T-helper 1 cell treated with Interleukin-12 subunit alpha and Interleukin-12 subunit beta and Interleukin-4 antibody, amounts not matched to agents 30 ng/mL and 1 ng/mL, for 36 hours (primary cell): ENCODE measurements at places on chromosomes 13 and 19. TPM values are rescaled to one million over a fixed set of nuclear protein-coding genes. Genes with fewer than 3 reads are reported as not detected.

The ATP1A3 gene
- 0.95 and 0.98 TPM in 2 replicates for total RNA-seq

The KLK1 gene
- total RNA-seq = 1.1 and 1.6 TPM in 2 replicates

The CERS1 gene
- not detected in 2 replicates for total RNA-seq

The PRR19 gene
- total RNA-seq = 0.51 and 0.76 TPM in 2 replicates

The TMEM272 gene
- 0.34 TPM in 1 of 2 replicates, not detected in the other for total RNA-seq

The TEX29 gene
- total RNA-seq = 0.68 and 0.81 TPM in 2 replicates

The SERTAD1 gene
- 13.9 and 14.3 TPM in 2 replicates for total RNA-seq

The TNNT1 gene
- total RNA-seq = not detected in 2 replicates

The SELENOV gene
- total RNA-seq = not detected in 2 replicates

The OR10H3 gene
- not detected in 2 replicates for total RNA-seq

The RFPL4A gene
- total RNA-seq = not detected in 2 replicates

The ATP8A2 gene
- 1.7 and 1.9 TPM in 2 replicates for total RNA-seq

The KLK14 gene
- total RNA-seq = 0.85 and 0.93 TPM in 2 replicates

The ZFP36 gene
- total RNA-seq = 74.5 and 80.1 TPM in 2 replicates

The EBI3 gene
- 27.2 and 28.1 TPM in 2 replicates for total RNA-seq
